ENCODE measurements at places on chromosomes 11 and 22.

DNA sequence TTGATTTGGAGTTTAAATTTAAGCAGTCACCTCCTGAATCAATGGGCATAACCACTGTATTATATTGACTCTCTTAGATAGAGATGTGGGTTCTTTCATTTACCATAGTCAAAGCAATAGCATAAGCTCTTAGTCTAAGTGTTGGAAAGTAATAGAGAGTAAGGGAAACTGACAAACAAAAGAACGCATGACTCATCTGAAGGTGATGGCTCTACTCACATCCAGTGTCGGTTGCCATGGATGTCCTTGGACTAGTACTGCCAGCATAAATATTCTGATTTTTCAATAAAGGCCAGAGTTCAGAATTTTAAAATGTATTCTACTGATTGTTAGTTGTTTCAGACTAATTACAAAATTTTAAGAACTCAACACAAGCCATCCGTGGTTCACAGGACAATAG lies 444.9 kb upstream of the DDI1 start:
- DNase-seq: no peak

GRCh38 chr22:29563652-29564460 lies 10.3 kb upstream of the THOC5 start:
- no peak for DNase-seq

GRCh38 chr22:44256085-44256484 lies 56.7 kb downstream of the SHISAL1 start:
- no peak for DNase-seq

DNA sequence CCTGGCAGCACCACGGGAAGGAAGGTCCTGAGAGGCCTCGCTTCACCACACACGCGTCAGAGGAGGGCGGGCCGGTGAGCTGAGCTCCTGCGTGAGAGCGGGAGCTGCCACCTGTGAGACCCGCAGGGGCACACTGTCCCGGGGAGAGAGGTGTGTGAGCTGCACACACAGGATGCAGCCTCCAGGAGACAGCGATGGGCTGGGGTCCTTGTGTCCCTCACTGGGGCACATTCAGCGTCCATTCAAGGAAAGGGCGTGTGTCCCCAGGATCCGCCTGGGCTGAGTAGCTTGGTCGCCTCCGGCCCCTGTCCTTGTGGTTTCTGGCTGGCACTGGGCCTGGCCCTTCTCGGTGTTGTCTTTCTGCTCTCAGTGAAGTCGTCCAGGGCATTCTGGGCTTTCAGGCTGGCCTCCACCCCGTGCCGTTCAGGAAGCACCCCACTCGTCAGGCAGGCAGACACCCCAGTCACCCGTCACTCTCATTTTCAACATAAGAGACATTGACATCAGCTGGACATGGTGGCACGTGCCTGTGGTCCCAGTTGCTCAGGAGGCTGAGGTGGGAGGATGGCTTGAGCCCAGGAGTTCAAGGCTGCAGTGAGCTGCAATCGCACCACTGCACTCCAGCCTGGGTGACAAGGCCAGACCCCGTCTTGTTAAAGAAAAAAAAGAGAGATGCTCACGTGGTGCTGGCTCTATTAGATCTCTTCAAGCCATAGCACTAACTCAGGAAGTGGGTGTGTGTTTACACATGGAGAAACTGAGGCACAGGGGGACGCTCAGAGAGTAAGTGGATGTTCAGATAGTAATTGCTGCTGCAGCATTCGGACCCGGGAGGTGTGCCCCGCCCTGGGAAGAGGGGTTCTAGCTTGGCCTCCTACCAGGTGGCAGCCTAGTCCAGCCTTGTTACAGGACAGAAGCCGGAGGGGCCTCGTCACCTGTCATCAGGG lies 1081.6 kb downstream of the BRD1 start:
- no peak for DNase-seq

DNA sequence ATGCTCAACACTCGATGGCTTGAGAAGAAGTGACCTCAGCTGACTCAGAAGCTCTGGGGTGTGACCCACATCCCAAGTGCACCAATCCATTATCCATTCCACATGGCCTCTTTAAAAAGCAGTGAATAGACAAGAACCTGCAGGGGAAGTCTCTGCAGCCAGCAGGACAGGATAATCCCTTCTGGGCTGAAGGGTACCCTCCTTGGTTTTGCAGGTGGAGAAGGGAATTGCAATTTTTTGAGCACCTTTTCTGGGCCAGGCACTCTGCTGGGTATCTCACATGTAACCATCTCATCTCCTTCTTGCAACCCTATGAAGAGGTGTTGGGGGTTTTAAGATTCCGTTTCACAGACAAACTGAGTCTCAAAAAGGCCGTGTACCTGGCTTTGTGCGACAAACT lies 76.6 kb downstream of the MYO18B start:
- no peak for DNase-seq

DNA sequence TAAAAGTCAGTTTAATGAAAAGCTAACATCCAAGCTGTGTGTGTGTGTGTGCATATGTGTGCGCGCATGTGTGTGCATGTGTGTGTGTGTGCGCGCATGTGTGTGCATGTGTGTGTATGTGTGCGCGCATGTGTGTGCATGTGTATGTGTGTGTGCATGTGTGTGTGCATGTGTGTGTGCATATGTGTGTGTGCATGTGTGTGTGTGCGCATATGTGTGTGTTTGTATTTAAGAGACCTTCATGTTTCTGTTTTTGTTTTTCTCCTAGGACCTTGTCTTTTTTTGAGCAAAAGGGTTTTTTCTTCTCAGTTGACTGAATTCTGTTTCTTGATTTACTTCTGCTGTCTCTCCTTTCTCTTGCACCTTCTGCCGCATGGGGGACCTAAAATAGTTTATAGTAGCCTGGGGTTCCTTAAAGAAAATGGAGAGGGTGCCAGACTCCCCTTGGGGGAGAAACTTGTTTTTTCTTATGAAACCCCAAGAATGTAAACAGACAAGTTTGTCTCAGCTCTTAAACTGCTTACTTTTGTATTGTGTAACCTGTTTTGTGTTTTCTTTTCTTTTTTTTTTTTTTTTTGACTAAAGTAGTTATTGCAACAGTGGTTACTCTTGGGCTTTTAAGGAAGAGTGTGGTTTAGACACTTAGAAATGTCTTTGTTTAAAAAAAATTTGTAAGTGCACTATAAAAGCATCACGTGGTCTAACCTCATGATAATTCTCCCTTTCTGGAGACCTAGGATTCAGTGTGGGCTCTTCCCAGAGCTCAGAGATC lies 53.0 kb downstream of the OSBPL5 start:
- no peak for DNase-seq

GRCh38 chr11:115924744-115925567 lies 420.7 kb upstream of the CADM1 start:
- DNase-seq: no peak
